ENCODE measurements at places on chromosomes 6 and 20.
A peak's percentile ranks its signal among the peaks of the same experiment; 100 is the strongest.

DNA sequence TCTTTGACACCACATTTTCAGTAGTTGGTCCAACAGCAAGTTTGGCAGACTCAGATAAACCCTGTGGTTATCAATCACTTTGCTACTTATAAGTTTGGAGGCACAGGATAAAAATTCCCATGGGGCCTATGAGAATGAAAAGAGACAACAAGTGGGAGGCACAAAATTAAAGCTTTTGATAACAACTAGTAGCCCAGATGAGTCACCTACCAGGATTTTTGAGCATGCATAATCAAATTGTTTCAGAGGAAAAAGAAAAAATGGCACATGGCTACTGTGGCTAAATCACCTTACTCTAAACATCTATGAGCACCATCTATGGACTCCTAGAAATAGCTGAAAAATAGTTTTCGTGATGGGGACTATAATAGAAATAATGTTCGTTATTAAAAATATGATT lies 40.8 kb upstream of the BMP5 start:
- DNase-seq = peak; percentile 22

GRCh38 chr6:22236626-22237414 lies 60.0 kb downstream of the PRL start:
- DNase-seq = peak; percentile 99

GRCh38 chr6:100808638-100809275 lies 72.4 kb downstream of the ASCC3 start:
- DNase-seq = peak; percentile 6

DNA sequence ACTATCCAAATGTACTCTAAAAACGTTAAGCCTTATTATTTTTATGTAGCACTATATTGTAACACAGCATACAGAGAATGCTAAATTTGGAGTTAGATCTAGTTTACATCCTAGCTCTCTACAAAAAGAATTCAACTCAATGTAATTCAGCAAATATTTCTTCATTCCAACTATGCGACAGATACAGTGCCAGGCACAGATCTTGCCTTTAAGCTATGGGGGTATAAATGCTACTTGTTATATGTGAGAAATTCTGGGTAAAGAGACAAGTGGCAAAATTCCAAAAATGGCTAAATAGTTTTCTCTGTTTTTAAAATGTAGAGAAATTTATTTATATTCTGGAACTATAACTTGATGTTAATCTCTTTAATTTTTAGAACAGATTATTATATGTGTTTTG lies 63.2 kb downstream of the SEL1L2 start:
- DNase-seq = peak; percentile 6

- DNase-seq = no peak
Observed at GRCh38 chr6:170165471-170166117, 125.3 kb downstream of the DLL1 start.

DNA sequence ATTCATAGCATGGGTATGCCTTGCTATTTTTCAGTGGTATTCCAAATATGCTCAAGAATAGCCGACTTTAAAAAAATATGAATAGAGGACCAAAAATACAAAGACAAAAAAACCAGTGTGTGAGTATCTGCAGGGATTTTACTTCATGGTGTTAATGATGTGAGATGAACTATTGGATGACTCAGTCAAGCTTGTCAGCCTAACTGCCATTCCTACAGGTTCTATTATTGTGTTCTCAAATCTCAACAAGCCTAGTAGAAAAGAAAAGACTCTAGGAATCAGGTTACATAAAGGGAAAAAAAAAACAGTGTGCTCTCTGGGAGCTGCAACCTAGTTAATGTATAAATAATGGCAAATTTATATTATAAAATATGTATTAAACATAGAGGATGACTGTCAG lies 588.4 kb upstream of the BTBD3 start:
- DNase-seq = peak; percentile 33

- DNase-seq = no peak
Observed at GRCh38 chr6:71651636-71652035, 234.7 kb upstream of the RIMS1 start.

GRCh38 chr6:168385037-168385759 lies 55.8 kb upstream of the SMOC2 start:
- DNase-seq = no peak

- DNase-seq = no peak
Observed at GRCh38 chr6:168096271-168096764, 17.3 kb upstream of the FRMD1 start.

GRCh38 chr20:59725476-59726280 lies 121.3 kb downstream of the PHACTR3 start:
- no peak for DNase-seq

DNA sequence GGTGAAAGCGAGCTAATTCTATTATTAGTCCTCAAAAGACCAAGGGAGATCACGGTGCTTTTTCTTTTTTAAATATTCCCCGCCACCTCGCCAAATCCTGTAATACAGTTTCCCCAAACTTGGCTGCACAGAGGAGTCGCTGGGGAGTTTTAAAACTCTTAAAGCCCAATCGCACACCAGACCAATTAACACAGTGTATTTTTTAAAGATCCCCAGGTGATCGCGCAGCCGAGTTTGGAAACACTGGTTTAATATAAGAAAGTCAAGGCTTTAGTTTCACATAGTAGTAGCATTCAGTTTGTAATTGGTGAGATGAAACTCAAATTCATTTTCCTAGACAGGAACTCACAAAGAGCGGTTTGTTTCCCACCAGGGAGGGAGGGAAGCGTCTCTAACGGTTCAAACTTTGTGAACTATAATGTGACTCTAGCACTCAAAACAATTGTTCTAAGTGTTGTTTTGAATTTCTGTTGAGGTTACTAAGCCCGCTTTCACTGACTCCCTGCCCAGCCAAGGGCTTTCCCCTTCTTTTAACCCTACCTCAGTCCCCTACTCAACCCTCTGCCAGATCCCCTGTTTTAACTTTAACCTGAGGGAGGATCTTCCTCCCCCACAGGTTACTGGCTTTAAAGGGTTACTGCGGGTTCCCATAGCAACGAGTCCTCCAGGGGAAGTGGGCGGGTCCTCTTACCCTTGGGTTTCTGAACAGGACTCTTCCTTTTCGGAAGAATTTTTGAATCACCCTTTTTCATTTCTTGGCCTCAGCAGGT lies 25.7 kb upstream of the BTBD3 start:
- peak; percentile 65 for DNase-seq

DNA sequence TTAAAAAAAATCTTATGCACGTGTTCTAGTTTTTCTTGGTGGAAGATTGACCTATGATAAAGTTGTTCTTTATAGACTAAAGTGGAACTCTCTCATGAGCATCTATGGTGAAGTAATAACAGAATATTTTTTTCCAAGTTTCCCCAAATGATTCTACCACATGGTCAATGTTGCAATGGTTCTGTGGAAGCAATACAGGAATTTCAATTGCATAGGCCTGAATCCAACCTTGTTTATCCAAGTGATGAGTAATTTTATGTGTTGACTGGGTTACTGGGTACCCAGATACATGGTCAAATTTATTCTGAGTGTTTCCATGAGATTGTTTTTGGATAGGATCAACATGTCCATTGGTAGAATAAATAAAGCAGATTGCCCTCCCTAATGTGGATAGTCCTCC lies 581.5 kb downstream of the MMUT start:
- no peak for DNase-seq

DNA sequence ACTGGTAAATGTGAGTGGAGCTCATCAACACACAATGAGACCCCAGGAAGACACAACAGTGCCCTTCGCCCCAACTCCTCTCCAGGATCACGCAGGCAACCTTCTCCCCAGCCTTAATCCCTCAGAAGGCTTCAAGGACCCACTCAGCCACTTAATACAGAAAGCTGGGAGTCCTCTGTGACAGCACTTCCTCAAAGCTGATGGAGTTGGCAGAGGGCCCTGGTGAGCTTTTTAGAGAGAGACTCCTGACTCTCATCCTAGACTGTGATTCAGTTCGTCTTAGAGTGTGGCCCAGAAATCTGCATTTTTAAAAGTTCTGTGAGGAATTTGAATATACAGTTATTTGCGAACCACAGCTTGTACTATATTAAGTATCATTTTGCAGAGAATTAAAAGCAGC lies 187.7 kb downstream of the UST start:
- DNase-seq = peak; percentile 78

- no peak for DNase-seq
Observed at GRCh38 chr20:64005394-64005793, 24.5 kb downstream of the PRPF6 start.

- DNase-seq = peak; percentile 30
Observed at GRCh38 chr6:30876039-30876730, 8.1 kb upstream of the DDR1 start.

- peak; percentile 17 for DNase-seq
Observed at GRCh38 chr6:25418454-25419052, 139.4 kb downstream of the CARMIL1 start.

GRCh38 chr6:39341937-39342336 lies 19.4 kb upstream of the KCNK16 start:
- no peak for DNase-seq

DNA sequence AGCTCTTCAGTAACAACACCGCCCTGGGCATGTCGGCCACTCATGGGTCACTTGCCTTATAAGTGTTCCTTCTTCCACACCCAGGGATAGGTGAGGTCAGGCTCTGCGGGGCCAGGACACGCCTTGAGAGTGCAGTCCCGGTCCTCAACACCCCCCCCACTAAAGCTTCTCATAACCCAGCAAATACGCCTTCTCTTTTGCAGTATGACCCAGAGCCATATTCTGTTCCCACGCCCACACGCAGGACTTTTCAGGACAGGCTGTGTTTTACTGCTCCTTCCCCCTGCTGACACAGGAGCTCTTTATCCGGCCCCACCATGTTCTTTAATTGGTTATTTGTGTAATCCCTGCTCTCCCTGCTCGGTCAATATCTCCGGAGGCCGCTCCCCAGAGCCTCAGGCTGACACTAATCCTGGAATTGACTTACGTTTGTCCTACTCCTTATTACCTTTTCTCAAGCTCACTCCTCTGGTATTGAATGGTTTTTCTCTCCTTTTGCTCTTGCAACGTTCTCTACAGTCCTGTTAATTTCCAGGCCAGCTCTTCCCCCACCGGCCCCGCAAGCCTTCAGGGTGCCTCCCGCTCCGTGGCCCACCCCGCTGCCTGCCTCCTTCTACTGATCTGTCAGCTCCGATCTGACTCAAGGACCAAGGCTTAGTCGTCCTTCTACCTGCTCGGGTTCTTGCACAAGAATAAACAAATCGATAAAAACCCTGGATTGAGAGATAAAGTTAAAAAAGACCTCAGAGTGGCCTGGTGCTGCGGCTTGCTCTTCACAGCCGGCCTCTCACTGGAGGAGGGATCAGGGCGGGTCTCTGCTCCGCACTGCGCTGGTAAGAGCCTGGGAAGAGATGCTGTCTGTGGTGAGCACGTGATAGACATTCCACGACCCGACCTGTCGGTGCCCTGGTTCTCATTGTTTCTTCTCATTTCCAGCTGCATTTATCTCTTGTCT lies 357.5 kb downstream of the ZFAND3 start:
- no peak for DNase-seq

GRCh38 chr6:52499681-52500236 lies 77.1 kb downstream of the TRAM2 start:
- no peak for DNase-seq

DNA sequence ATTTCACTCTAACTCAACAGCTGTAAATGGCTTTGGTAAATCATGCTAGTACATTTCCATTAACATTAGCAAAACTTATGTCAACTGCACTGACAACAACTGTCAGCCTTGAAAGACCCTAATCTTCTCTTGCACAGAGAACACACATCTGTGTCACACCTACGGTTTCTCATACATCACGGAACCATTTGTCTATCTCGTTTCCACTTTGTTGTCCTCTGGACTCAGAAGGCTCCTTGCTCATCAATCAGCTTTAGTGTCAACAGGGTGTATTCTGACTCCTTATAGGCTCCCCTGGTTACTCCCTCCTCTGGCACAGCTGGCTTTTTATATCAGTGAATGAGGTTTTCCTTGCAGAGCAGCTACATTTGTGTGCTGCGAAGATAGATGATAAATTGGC lies 49.3 kb downstream of the CD83 start:
- DNase-seq = no peak

- DNase-seq = no peak
Observed at GRCh38 chr6:160429620-160429895, 81.4 kb downstream of the SLC22A3 start.

DNA sequence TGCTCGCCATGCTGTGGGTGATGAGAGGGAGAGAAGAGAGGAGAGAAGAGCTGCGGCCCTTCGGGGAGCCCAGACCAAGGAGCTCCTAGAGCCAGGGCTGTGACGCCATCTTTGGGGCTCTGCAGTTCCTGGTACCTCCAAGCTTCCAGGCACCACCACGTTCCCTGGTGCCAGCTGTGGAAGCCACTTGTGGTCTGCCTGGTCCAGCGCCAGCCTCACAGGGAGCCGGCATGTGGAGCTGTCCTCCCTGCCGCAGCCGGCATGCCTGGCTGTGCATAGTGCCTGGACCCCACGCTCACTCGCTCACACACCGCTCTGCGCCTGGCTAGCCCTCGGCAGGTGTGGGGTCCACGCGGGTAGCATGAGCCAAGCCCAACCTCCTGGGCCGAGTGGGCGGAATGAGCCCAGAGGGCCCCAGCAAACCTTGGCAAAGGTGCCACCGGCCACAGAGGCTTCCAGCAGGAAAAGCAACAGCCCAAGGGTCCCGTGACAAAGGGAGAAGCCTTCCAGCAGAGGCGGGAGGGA lies 19.3 kb upstream of the CHRNA4 start:
- DNase-seq = no peak

DNA sequence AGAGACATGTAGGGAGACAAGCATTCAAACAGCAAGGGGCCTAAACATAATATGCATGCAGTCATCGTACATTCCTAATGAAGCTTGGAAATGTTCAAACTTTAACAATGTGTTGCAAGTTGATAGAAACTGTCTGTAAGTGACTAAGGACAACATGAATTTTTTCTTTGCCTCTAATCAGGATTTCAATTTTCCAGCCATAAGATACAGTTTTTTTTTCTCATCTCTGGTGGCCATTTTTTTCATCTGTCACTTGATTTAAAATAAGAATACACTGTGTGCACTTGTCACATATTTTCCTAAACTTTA lies 22.2 kb upstream of the MTRF1L start:
- DNase-seq = no peak

DNA sequence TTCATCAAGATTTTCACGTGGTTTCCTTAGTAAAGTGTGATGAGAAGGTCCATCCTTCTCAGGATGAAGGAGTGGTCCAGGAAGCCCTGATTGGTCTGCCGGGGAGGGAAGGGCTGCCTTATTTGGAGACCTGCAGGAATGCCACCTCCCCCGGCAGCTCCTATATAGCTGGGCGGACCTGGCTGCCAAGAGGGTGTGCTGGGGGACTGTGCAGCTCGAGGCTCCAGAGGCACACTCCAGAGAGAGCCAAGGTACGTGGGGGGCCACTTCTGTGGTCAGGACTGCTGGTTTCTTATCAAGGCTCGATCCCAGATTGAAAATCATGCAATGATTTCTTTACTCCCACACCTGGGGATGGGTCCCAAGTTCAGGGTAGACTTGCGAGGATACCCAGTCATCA lies at the start of gene PRND:
Gene PRND, plus strand, starts transcription at position 191 of the 400 bp plus-strand sequence. CDS start 2,643 bp downstream, outside the sequence.
- no peak for DNase-seq

GRCh38 chr20:34874094-34874654 lies 1.5 kb upstream of the GGT7 start:
- DNase-seq = peak; percentile 88

- no peak for DNase-seq
Observed at GRCh38 chr20:36246401-36246800, 10.1 kb downstream of the AAR2 start.

GRCh38 chr20:56865055-56865454 lies 235.9 kb downstream of the TFAP2C start:
- peak; percentile 35 for DNase-seq
